ENCODE measurements at places on chromosomes 4 and X.

- no peak for DNase-seq
Observed at GRCh38 chrX:1667566-1667965, 52.7 kb downstream of the ASMT start.

DNA sequence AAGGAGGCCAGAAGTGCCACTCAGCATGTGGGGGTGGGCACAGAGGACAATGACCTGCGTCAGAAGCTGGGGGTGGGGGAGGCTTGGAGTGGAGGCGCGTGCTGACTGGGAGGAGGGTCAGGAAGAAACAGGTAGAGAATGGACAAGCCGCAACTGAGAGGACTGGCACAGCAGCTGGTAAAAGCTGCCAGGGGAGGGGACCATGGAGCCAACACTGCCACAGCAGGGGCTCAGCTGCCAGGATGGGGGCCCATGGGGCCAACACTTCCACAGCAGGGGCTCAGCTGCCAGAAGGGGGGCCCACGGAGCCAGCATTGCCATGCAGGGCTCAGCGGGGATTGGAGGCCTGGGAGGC lies 19.1 kb downstream of the RNF212 start:
- no peak for DNase-seq

DNA sequence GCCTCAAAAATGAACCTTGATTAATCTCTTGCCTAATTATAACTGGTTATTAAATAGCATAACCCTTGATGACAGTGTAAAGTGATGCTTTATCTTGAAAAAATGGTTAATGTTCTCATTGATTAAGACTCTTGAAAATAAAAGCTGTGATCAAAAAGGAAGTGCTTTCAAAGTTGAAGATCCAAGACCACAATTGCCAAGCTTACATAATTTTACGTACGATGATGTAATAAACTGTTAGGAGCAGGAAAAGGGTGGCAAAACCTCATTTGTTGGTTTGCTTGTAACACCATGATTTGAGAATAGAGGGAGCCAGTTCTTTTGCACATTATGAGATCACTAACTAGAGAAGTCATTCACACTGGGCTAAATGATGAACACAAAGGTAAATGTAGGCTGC lies 322.2 kb downstream of the ADGRL3 start:
- no peak for DNase-seq

DNA sequence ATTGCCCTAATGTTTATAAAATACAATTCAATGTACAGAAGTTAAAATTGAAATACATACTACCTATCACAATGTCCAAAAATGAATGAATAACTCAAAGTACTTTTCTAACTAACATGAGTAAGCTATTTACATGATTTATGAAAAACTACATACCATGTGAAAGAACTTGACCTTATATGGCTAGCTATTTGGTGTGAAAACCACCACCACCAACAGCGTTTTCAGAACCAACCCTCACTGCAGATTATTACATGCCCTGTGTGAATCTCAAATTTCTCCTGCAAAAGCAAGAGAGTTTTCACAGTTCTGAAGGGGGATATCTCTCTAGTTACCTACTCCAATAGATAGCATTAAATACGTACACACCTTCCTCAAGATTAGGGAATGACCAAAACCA lies 198.5 kb downstream of the SPATA18 start:
- no peak for DNase-seq

- DNase-seq = no peak
Observed at GRCh38 chr4:96315815-96316214, 475.9 kb downstream of the PDHA2 start.

DNA sequence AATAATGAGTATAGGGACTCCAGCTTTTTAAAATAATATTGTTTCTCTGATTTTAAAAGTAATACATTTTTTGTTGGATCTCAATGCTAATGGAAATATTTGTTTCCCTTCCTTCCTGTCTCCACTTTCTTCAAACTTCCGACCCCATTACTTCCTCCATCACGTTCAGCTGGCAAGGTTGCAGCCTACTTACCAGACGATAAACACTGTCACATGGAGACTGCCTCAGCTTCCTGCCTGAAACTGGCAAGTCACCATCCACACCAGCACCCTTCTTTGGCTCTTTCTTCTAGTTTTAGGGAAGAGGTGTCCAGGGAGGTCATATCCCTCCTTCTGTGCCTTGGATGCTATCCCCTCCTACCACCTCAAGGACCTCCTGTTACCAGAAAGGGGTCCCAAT lies 3.4 kb upstream of the INTU start:
- DNase-seq = no peak

All from RCC 7860 (cell line).